Vagina (tissue), 2 donors: ENCODE measurements at places on chromosomes 3 and 15. TPM values are rescaled to one million over a fixed set of nuclear protein-coding genes. Genes with fewer than 3 reads are reported as not detected.

DNA sequence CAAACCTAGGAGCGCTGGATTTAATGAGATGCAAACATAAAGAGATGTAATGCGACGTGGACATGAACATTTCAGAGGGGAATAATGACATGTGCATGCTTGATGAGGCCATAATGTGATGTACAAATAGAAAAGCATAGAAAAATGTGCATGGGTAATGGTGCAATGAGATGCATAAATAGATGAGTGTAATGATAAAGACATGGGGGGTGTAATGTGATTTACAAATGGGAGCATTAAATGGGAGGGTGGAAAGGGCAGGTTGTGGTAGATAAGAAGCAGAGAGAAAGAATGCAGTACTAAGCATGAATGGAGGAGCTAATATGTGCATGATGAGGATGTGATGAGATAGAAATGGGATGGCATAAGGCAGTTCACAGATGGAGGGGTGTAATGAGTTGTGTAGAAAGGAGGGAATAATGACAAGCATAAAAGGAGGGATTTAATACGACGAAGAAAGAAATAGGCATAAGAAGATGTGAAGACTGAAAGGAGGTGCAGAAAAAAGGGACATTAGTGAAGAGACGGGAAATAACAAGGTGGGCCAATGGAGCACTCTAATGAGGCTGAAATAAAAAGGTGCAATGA is 137.5 kb upstream of the CCNL1 start:
- no peak for DNase-seq

Gene WDR72
- total RNA-seq, result not detected

Gene CLEC3B
- 41.7 TPM for total RNA-seq

DNA sequence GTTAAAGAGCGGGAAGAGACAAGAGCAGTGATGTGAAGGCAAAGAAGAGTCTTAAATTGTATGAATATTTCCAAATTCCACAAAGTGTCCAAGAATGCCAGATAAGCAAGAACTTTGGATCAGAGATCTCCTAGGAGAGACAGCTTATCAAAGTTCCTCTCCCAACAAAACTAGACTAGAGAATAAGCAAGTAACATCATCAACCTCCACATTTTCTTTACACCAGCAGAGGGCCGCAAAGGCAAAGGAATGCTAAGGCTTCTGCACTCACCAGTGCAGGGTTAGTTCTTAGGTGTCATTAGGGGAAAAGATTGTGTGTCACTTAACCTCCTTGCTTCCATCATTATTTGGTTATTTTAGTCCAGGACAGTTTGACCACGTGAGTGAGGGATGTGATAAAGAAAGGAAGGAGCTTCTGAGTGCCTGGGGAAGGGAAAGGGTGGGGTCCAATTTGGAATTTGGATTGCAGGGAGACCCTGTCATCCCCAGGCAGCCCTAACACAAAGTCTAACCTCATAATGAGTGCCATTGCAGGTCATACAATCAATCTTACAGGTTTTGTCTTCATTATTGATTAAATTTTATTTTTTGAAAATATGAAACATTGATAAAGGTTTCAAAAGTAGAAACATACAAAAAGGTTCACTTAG is 7.5 kb upstream of the CMTM6 start:
- no peak for DNase-seq

Gene PPM1L
- total RNA-seq, result 14.2 TPM

DNA sequence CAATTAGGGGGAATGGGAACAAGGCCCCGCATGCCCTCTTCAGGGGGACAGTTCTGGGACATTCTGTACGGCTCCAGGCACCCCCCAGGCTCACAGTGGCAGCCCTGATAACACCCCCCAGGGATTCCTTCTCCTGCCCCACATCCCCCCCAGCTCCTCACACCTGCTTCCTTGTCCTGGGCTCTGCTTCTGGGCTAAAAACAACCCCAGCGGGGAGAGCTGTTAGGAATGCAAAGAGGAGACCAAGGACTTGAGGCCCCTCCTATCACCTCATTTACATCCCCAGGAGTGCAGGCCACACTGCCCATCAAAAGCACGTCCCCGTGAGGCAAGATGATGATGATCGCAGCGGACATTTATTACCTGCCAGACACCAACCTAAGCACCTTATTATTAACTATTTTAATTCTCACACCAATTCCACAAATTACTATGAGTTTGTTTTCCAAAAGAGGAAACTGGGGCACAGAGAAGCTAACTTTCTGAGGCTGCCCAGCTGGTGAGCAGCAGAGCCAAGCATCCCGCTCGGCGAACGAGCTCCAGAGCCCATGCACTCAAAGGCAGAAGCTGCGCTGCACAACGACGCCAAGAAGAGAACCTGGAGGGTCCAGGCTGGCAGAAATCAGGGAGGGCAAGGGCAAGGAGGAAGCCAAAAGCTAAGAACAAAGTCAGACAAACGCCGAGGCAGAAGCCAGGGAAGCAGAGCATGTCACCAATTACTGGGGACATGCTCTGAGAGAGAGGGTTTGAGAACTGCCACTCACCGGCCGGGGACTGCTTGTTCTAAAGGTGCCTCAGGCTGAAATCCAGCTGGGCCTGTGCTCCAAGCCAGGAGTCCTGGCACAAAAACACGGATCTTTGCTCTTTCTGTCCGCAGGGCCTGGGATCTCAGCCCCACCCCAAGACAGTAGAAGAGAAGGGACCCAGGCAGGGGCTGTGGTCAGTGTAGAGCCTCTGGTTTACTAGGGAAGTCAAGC is 76.2 kb upstream of the NSMCE3 start:
- DNase-seq, result no peak

DNA sequence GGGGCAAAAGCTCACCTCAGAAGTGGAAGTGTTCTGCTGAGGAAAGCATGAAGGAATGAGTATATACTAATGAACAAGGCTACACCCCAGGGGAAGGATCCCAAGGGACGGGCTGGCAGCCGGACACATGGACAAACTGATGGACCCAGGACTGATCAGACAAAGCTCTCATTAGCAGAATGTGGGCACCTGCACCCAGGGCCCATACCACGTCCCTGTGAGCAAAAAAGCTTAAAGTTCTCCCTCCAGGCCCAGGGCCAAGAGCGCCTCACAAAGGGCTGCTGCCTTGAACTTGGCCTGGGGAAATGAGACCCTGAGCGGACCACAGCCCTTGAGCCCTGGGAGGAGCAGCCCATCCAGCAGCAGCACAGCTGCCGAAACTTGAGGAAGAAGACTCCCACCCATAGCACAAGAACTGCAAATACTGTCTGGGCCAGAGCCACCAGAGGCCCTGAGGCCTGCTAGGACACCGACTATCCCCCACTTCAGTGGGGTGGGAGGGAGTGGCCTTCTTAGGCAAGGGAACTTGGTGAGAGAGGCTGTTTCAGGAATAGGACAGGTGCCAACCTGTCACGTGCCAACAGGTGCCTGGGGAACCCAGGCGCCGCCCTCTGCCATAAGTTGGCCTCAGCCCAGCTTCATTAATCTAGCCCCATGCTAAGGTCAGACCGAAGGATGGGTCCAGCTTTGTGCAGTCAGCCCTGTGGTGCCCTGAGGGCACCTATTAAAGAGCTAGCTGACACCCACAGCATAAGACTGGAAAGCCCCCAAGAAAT is 2.3 kb upstream of the GMPPB start:
- no peak for DNase-seq

- DNase-seq, result no peak
These were observed 29.7 kb downstream of the BUB1B start for GRCh38 chr15:40190591-40190990.

Gene SPINT1
- 80.3 TPM for total RNA-seq

Gene TGM5
- total RNA-seq, result 8.3 TPM

DNA sequence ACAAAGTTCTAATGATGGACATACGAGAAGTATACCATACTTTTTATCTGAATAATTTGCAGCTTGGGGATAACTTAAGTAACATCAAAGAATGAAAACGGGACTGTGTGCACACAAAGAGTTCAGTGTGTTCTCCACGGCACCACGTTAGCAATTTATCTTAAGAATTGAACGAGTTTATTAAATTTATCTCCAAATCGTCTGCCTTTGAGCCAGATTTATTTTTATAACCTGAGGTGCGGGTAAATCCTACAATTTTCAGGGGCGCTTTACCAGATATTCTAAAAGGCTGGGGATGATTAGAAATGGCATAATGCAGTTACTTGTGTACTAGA is 3.5 kb downstream of the CHD2 start:
- no peak for DNase-seq

- no peak for DNase-seq
These were observed 349.0 kb downstream of the MCTP2 start for GRCh38 chr15:94580211-94580885.

DNA sequence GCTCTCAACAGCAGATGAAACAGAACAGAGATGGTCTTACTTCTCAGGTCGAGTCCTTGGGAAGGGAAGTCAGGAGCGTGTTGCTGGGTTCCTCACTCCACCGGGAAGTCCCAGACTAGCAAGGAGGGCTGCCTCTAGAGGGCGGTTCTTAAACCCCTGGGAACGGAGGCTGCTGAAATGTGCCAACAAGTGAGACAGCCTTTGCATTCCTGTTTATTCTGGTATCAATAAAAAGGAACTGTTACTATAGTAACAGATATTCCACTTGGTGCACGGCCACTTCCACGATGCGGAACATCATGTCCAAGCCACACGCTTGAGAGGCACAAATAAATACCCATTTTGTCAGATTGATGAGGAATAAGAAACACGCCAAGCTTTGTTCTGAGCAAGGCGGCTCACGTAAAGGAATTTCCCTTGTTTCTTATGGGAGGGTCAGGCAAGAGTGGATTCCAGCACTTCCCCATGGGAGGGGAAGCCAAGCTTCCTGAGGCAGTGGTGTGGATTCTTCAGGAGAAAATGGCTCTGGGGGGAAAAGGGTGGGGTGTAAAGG is at the start of gene FAM107A:
Gene FAM107A, minus strand, starts transcription at position 123 of the 553 bp plus-strand sequence. CDS start 7,531 bp downstream, outside the sequence.
- no peak for DNase-seq

- DNase-seq, result no peak
These were observed 28.2 kb upstream of the SOX2 start for GRCh38 chr3:181683563-181683962.

GRCh38 chr3:30847592-30847991 is 46.9 kb downstream of the GADL1 start:
- no peak for DNase-seq

GRCh38 chr15:98580572-98580971 is 67.8 kb upstream of the IGF1R start:
- no peak for DNase-seq

DNA sequence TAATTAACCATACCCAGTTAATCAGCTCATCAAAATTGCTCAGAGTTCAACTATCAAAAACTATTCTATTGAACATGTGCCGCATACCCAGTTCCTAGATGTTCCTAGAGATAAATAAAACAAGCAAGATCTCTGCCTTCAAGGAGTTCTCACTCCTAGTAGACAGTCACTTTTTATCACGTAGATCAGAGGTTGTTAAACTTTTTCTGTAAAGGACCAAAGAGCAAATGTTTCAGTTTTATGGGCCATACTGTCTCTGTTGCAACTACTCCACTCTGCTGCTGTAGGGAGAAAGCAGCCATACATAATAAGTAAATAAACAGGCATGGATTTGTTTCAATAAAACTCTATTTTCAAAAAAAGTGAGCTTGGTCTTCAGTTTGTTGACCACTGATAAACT is 7.9 kb downstream of the FBN1 start:
- no peak for DNase-seq

Gene HGD
- total RNA-seq, result not detected

Gene HYAL2
- 173 TPM for total RNA-seq

Gene COL6A5
- not detected for total RNA-seq

Gene CNTN3
- not detected for total RNA-seq

GRCh38 chr3:56076746-56077145 is 391.5 kb downstream of the ERC2 start:
- no peak for DNase-seq

Gene MYRIP
- total RNA-seq, result 7.4 TPM

DNA sequence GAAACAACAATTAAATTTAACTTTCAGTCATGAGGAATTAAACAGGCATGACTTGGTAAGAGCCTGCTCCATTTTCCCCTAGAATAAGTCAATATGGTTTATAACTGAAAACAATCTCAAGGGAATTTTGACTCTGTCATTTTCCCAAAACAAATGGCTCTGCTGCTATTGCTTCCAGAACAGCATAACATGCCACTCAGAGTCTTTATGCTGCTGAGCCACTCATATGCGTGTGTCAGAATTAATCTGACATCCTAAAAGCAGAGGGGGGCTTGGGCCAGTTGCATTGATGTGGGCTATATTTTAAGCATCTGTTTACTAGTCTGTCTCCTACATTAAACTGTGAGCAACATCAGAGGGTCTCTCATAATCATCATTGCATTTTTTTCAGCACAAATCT is 111.1 kb upstream of the ABI3BP start:
- DNase-seq, result no peak

GRCh38 chr3:21515417-21515816 is 235.6 kb downstream of the ZNF385D start:
- no peak for DNase-seq

DNA sequence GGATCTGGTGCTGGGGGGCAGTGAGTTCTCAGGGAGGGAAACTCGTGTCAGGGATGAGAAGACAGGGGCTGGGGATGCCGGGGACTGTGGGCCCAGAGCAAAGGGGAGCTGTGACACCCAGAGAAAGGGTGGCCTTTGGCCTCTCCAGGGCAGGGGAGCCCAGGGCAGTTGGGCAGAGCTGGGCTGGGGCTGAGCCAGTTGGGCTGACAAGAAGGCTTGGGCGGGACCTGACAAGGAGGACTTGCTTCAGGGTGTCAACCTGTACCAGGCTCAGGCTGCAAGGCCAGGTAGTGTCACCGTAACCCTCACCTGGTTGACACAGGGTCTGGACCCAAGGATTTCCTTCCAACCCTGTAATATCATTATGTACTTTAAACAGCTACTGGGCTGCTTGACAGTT is 13.2 kb upstream of the ANPEP start:
- no peak for DNase-seq

GRCh38 chr15:27061739-27062138 is 90.8 kb downstream of the GABRG3 start:
- no peak for DNase-seq

GRCh38 chr15:60557191-60557618 is 78.3 kb upstream of the ICE2 start:
- DNase-seq, result no peak

DNA sequence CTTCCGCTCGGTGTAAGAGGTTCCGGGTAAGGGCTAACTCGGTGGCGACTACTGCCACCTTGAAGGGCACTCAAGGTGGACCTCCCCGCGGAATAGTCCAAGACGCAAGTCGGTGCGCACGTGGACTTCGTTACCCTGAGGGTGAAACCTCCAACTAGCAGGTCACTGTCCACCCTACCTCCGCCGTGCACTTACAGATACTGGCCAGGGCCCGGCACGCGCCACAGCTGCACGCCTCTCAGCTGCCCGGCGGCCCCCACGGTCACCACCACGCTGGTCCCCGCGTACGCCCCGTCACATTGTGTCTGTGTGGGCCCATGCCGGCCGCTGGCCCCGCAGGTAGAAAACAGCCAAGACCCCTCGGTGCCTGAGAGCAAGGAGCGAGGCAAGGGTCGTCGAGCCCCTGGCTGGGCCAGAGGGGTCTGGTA is 1.1 kb downstream of the LTK start:
- DNase-seq, result no peak

GRCh38 chr3:46096781-46097180 is 69.5 kb upstream of the XCR1 start:
- no peak for DNase-seq

DNA sequence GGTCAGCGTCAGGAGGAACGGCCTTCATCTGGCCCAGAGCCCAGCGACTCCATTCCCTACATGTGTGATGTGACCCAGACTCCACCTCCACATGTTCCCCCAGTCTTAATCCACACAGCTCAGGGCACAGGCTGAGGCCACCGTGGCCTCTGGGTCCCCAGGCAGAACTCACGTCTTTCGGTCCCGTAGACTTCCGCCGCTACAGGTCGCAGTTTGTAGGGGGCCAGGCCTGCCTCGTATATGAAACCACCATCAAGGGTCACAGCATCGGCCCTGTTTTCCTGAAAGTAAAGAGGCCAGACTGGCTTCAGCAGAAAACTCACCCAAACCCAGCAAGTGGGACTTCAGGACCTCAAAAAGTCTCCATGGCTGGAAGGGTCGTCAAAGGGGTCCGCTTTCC is 8.6 kb downstream of the LTF start:
- peak; percentile 43 for DNase-seq
